ENCODE measurements at places on chromosomes 1 and 21.

DNA sequence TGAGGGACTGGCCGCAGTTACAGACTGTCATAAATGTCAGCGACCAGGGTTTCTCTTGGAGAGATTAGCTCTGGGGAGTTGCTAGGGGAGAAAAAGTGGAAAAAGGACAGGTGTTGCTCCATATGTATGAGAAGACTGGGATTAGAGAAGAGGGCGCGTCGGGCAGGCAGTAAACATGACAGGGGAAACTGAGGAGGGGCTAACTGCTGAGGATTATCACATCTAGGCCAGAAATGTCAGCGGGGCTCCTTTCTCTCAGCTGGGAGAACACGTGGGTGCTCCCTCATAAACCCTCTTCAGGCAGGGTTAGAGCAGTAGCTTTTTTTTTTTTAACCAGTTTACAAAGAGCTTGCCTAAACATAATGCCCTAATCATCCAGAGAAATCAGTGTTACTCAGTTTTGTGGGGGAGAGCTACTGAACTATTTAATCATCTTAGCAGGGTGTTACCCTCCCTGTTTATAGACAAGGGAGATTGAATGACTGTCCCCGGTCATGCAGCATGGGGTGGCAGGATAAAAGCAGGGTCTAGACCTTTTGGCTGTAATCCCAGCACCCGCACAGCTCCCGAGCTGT, 35.2 kb downstream of the ELAPOR1 start:
- no peak for DNase-seq

- DNase-seq, result no peak
Measured at GRCh38 chr21:16815243-16815642, 697.6 kb upstream of the CXADR start.

DNA sequence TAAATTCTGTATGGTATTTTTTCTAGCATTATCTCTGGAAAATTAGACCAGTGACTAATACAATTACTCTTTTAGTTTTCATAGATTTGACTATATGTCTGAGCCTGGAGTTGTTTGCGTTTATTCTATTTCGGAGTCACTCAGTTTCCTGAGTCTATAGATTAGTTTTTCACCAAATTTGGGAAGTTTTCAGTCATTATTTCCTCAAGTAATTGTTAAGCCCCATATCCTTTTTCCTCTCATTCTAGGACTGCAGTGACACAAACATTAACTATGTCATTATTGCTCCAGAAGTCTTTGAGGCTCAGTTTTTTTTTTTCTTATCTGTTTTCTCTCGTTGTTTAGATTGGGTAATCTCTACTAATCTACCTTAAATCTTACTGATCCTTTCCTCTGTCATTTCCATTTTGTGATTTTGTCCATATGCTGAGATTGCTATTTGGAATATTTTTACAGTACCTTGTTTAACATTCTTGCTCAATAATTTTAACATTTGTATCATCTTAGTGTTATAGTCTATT, 886.2 kb downstream of the LTN1 start:
- no peak for DNase-seq

DNA sequence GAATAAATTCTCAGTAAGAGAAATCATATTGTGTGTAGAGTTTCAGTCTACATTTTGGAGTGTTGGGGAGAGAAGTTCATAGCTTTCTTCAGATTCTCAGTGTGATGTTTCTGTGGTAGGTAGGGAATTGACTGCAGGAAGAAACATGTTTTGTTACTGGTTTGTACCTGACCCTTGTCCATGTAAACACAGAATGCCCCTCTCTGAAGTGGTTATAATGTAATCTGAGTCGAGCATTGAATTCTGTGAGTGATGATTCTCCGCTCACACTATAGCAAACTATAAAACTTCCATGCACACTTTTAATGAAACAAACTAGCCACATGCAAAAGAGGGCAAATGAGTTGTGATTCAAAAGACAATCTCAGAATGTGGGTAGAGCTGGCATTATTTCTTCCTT, 433.2 kb downstream of the USP25 start:
- DNase-seq, result no peak

GRCh38 chr1:145701306-145701862, 5.8 kb downstream of the PDZK1 start:
- DNase-seq, result no peak

DNA sequence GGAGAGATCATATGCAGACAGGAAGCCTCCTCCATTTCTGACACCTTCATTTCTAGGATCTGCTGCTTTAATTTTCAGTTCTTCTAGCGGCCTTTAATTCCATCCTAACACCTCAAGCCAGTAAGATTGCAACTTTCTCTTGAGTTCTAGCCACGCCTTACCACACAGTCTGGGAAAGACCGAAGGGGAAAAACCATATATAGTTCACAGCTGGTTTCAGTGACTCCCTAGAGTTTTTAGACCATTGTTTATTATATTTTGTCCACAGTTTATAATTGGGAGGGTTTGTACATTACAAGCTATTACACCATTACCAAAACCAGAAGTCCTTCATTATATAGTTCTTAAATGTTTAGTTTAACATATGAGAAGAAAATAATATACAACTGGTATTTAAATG, 37.5 kb downstream of the DPH5 start:
- DNase-seq, result no peak
